ENCODE measurements at places on chromosomes 3 and 15. TPM values are rescaled to one million over a fixed set of nuclear protein-coding genes. Genes with fewer than 3 reads are reported as not detected.

NEK10 gene
- total RNA-seq = 1.8 TPM

PLSCR2 gene
- total RNA-seq = not detected

SPATA12 gene
- 0.14 TPM for total RNA-seq

CCR9 gene
- not detected for total RNA-seq

USF3 gene
- 4.3 TPM for total RNA-seq

POLR2M gene
- total RNA-seq = 42.5 TPM

FBLN2 gene
- not detected for total RNA-seq

LPP gene
- 13.5 TPM for total RNA-seq

SLC26A6 gene
- total RNA-seq = 7.8 TPM

FBXO22 gene
- 60.0 TPM for total RNA-seq

DLL4 gene
- 0.10 TPM for total RNA-seq

COL6A6 gene
- total RNA-seq = not detected

SPINK8 gene
- not detected for total RNA-seq

SAMMSON gene
- not detected for total RNA-seq

GUCA1C gene
- not detected for total RNA-seq

GRAMD2A gene
- total RNA-seq = 0.33 TPM

MYL3 gene
- not detected for total RNA-seq

AADACL2 gene
- not detected for total RNA-seq

TM4SF18 gene
- total RNA-seq = 0.39 TPM

FGF7 gene
- 3.6 TPM for total RNA-seq

GABRA5 gene
- total RNA-seq = 0.25 TPM

ACAN gene
- not detected for total RNA-seq

MUC4 gene
- not detected for total RNA-seq

PLA2G4D gene
- total RNA-seq = not detected

MB21D2 gene
- total RNA-seq = 25.1 TPM

ZDHHC23 gene
- total RNA-seq = 5.1 TPM

FRMD5 gene
- 1.1 TPM for total RNA-seq

P3H2 gene
- 22.7 TPM for total RNA-seq

BFSP2 gene
- not detected for total RNA-seq

AHSG gene
- total RNA-seq = not detected

SOX14 gene
- not detected for total RNA-seq

LRRC31 gene
- total RNA-seq = not detected

GOLGA6L24 gene
- not detected for total RNA-seq

TMEM207 gene
- not detected for total RNA-seq

AMOTL2 gene
- 23.0 TPM for total RNA-seq

GBE1 gene
- 66.4 TPM for total RNA-seq

RLBP1 gene
- total RNA-seq = not detected

RBPMS2 gene
- 0.48 TPM for total RNA-seq

CLSTN2 gene
- 3.9 TPM for total RNA-seq

GOLGA6A gene
- not detected for total RNA-seq

PLA2G4E gene
- not detected for total RNA-seq

PIERCE2 gene
- total RNA-seq = 6.5 TPM

EIF5A2 gene
- 15.4 TPM for total RNA-seq

FMN1 gene
- 3.6 TPM for total RNA-seq

ARHGAP31 gene
- 6.9 TPM for total RNA-seq

ATP13A5 gene
- 0.04 TPM for total RNA-seq

PTX3 gene
- total RNA-seq = 1.5 TPM

MYO5A gene
- total RNA-seq = 21.4 TPM

GP5 gene
- total RNA-seq = not detected

FETUB gene
- not detected for total RNA-seq

ARPP21 gene
- total RNA-seq = 0.41 TPM

ARGFX gene
- total RNA-seq = not detected

GPR160 gene
- 5.6 TPM for total RNA-seq

Data from H4 (cell line).